CD4-positive, alpha-beta T cell treated with Interleukin-12 subunit alpha and Interleukin-12 subunit beta, for 1 hour (primary cell): ENCODE measurements at places on chromosomes 7 and 10.

- DNase-seq, result no peak
Measured at GRCh38 chr10:79111846-79112614, 43.3 kb downstream of the ZMIZ1 start.

DNA sequence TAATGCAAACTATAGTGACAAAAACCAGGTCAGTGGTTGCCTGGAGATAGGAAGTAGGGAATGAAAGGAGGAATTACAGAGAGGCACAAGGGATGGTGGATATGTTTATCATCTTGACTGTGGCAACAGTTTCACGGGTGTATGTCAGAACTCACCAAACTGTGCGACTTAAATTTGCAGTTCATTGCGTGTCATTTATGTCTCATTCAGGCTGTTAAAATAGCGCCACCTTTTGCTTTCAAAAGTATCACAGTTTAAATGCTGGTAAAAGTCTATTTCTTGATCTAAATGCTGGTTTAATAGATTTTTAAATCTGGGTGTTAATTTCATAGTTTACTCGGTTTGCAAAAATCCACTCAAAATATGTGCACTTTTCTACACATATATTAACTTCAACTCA is 51.0 kb downstream of the PTTG1IP2 start:
- no peak for DNase-seq

GRCh38 chr10:32073659-32074058 is 17.4 kb upstream of the KIF5B start:
- DNase-seq, result no peak

DNA sequence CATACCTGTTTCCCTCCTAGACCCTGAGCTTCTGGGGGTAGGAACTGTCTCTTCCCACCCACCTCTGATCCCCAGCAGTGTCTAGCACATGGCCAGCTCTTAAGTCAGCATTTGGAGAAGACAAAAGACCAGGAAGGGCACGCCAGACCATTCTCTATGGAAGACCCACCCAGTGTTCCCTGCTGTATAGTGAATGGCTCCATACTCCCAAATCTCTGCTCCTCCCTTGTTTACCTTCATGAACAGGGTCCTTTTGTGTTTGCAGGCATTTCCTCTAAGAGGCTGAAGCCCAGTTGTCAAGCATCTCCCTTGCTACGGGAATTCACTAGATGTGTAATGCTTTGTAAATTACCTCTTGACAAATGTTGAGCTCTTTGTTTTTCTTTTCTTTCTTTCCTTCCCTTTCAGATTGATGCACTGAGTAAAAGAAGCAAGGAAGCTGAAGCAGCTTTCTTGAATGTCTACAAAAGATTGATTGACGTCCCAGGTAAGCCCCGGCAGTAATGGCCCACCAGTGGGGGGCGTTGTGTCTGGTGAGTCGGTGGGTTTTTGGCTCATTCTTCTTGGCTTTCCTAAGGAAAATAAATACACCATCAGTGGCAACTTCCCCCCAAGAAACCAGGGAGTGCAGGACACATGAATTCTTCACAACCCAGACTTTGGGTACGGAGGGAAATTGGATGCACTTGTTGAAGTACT is 216.6 kb upstream of the SH2B2 start:
- no peak for DNase-seq
